ENCODE measurements at places on chromosomes 12 and 14.

- no peak for DNase-seq
Observed at GRCh38 chr12:48881686-48882314, 16.1 kb upstream of the RND1 start.

DNA sequence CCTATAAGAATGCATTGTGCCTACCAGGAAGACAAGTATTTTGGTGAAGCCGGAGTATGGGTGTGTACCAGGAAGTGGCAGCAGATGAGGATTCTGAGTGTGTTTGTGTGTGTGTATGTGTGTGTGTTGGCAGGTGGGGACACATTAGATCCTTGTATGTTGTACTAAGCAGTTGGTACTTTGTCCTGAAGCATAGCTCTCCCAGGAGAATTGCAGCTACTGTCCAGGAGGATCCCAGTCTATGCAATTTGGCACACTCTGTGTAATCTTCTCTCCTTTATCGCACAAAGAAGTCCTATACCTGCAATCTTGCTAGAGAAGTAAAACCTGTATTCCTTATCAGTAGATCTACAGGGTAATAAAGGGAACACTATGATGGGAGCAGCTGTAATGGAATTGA lies 276.5 kb downstream of the PAWR start:
- no peak for DNase-seq

DNA sequence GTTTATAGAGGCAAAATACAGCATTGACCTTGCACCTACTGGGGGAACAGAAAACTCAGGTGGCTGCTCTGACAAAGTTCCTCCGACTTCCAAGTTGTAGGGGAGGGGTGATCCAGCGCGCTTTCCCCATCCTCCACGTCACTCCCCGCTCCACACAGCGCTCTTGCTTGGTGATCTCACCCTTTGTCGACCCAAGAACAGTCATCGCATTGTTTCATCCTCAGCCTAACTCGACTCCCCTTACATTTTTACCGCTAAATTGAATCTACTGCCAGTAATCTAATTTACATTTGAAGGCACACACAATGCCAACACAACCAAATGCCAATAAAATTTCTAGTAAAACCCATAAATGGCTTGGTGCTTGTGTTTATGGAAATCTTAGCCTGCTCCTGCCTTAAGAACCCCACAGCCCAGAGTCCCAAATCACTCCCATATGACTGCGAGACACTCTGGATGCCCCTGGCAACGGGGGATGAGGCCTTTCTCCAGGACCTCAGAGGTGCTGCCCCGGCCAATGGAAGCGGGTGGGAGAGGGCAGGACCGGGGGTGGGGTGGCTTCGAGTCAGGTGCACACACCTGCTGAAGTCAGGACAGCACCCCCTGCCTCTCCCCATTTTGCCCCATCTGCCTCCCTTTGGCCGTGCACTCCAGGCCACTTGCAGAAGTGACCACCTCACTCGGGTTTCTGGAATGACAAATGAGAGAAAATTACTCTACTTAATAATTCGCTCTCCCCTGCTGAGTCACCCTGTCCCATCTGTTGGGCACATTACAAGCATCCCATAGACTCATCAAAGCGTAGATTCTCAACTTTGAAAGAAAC lies 98.2 kb upstream of the GSC start:
- DNase-seq = no peak

DNA sequence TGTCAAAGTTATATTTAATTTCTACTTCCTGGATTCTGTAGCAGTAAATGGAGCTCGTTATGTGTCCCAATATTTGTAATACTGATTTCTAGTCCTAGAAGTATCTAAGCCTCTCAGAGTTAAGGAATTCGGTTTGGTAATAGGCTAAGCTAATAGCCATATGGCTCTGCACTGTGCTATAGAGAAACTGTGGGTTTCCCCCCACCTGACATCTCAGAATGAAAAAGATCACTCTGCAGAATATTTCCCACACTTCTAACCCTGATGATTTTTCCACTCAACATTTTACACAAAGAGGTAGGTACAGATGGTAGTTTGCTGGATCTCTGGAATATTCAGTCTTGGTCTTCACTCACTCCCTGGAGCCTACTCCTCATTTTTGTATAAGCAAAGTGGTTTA lies 71.2 kb downstream of the BORCS5 start:
- DNase-seq = no peak

GRCh38 chr12:122124370-122124769 lies 45.8 kb downstream of the MLXIP start:
- DNase-seq = no peak

GRCh38 chr12:130932061-130932930 lies 21.4 kb upstream of the ADGRD1 start:
- DNase-seq = no peak

DNA sequence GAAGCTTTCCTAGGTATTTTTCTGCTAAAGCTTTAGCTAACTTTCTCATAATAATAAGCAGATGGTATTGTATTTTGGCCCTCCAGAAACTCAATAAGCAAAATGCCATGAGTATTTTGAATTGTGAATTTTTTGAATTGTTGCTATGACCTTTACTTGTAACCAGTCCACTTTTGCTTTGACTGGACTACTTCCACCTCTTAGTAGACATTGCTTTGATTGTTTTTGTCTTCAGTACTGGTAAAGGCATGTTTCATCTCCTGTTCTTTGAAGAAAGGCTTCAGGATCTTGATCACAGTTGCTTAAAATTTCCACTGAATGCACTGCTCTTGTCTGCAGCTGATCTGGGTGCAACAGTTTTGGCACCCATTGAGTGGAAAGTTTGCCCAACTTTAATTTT lies 102.3 kb downstream of the TRMT5 start:
- no peak for DNase-seq

Measured in GM13977 (cell line).